Fibroblast of skin of right quadriceps (primary cell): ENCODE measurements at places on chromosomes 4 and X.

DNA sequence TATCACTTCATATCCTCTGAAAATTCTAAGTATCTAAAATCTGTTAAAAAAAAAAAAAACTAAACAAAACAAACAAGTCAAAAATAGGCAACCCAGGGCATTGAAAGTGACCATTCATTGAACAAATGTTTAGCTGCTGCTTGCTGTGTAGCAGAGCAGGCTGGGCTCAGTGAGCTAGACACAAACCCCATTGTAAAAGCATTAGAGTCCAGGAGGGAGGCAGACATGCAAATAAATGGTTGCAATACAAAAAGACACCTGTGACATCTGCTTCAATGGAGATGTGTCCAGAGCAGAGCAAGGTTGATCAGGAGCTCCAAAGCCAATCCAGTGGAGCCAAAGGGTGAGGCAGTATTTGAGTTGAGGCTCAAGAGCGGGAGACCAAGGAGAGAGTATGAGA, 267.3 kb upstream of the GATB start:
- no peak for DNase-seq

GRCh38 chrX:154409222-154409871, at the start of gene DNASE1L1:
Gene DNASE1L1 (minus strand): TSS chrX:154409254. CDS start chrX:154405568, 3,686 bp downstream.
- DNase-seq, result peak; percentile 71

DNA sequence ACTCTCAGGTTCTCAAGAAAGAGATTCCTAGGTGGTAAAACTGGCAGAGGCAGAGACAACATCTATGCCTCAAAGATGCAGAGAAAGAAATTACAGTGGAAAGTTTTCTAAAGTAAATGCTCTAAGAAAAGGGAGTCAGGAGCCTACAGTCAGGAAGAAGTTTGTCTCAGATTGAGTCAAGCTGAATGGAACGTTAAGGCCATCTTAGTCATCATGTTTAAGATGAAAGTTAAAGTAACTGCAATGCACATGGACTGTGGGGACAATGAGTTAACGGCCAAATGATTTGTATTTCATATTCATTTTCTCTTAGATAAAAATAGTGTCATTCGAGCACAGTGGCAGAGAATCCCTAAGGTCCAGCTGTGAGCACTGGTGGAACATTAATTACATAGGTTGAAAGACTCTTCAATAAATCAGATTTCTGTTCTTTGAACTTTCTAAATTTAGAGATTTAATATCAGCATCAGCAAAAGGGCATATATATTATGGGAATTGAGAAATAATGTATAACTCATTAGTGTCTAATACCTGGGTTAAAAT, 384.6 kb downstream of the DTHD1 start:
- DNase-seq, result no peak

GRCh38 chr4:81351654-81352445, 119.9 kb downstream of the RASGEF1B start:
- DNase-seq, result peak; percentile 75

GRCh38 chr4:181933471-181933870, 309.7 kb upstream of the TENM3 start:
- DNase-seq, result no peak

DNA sequence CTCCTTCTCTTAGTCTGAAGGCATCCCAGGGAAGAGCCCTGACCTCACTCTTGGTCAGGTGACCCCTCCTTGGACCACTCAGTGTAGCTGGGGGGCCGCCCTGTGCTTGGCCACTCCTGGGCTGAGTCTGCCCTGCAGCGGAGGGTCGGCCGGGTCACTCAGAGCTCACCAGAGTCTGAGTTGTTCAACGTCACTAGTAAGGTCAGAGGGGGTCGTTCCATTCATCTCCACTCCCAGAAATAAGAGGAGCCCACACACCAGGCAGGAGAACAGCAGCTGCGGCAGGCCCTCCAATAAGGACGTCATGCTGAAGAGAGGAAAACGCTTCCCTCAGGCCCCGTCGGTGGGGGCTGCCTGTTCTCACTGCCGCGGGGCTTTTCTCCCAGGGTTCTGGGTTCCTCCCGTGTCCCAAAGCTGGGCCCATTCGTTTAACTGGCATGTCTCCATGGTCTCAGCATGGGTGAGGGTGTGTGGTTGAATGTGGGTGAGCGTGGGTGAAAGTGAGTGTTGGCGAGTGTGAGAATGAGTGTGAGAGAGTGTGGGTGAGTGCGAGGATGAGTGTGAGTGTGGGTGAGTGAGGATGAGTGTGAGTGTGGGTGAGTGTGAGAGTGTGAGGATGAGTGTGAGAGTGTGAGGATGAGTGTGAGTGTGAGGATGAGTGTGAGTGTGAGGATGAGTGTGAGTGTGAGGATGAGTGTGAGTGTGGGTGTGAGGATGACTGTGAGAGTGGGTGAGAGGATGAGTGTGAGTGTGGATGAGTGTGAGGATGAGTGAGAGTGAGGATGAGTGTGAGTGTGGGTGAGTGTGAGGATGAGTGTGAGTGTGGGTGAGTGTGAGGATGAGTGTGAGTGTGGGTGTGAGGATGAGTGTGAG, 47.7 kb downstream of the ING2 start:
- DNase-seq, result no peak

DNA sequence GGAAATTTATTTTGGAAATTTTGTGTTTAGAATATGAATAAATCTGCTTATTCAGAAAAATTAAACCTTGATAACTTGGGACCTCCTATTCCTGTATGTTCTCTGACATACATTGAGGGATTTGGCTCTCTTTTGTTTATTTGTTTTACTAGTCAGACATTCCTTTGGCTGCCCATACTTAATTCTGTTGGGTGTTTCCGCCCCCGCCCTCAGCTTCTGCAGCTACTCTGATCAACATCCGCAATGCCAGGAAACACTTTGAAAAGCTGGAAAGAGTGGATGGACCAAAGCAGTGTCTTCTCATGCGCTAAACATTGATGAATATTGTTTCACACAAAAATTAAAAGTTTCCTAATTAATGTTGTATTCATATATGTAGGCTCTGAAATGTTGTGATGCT, 40.5 kb downstream of the RRAGB start:
- peak; percentile 3 for DNase-seq

DNA sequence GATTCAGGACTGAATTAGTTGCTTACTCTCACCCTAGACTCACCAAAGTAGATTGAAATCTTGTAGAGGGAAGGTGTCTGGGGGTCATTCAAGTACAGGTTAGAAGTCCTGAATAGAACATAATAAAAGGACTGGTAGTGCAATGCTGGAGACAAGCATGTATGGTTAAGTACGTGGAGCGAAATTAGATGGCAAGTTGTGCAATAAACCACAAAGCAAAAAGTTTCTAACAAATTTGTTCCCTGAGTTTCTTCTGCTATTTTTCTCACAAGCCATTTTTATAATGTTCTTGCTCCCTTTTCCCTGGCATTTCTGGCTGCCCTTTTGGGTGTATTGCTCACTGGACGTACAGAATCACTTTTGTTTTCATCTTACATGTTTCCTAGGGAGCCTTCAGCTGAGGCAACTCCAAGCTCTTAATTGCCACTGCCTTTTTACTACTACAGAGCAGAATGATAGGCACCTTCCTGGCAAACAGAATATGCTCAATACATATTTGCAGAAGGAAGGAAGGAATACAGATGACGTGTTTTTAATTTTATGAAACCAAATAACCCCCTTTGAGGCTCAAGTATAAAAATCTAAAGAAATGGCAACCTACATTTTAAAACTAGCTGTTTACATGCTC, 23.4 kb downstream of the LANCL3 start:
- DNase-seq, result no peak

DNA sequence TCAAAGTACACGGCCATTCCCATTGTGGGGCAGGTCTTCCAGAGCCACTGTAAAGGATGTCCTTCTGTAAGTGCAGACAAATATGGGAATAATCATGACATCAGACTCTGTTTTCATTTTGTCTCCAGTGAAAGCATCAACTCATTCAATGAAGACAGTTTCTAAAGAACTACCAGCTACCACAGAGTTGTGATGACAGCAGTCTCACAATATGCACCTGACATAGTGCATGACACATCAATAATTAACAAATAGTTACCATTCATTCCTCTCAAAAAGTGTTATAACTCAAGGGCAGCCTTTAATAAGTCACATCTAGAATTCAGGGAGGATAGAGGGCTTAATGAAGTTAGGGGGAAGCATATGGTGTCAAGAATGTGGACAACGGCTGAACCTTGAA, 20.2 kb downstream of the MTTP start:
- DNase-seq, result no peak

GRCh38 chrX:15673970-15674369, 9.4 kb upstream of the CLTRN start:
- DNase-seq, result no peak

DNA sequence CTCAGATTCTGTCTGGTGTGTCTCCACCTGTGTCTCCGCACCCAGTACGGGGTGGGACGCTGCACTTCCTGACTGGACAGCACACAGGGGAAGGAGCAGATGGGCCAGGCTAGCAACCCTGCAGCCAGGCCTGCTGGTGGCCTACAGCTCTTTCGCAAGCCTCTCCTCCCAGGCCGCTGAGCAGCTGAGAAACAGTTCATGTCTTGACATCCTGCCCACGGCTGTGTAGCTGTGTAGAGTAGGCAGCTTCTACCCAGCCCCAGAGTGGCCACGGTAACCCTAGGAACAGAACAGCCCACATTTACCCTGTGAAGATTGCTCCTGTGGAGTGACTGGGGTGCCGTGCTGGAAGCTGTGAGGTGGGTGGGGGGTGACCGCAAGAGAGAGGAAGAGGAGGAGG, 38.9 kb downstream of the CCNQ start:
- DNase-seq, result no peak

GRCh38 chr4:85092536-85092935, 126.0 kb upstream of the WDFY3 start:
- DNase-seq, result no peak

- peak; percentile 91 for DNase-seq
Measured at GRCh38 chr4:22179124-22179874, 230.7 kb upstream of the KCNIP4 start.
